Thoracic aorta (tissue), 2 donors: ENCODE measurements at places on chromosomes 2 and 18.

DNA sequence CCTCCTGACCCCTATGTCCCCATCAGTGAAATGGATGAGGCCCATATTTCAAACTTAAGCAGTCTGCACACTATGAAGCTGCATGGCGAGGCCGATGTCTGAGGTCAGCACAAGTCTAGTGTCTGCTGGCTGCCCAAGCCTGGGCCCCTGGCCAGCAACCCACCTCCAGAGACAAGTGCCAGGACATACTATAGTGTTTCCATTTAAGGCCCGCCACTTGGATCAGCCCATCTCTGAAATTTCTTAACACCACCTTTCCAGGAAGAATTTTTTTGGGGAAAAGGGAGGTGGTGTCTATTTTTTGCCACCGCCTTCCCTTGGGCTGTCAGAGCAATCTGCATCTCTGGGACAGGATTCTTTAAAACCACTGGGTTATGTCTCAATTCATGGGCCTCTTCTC is 1.8 kb downstream of the ACVR1 start:
- H3K27ac ChIP-seq, result peak overlapping the region; percentile 80
- no peak for DNase-seq
- peak overlapping the region; percentile 83 for H3K4me3 ChIP-seq
- peaks cover 43% of the 10 kb centered on the region for H3K4me1 ChIP-seq

DNA sequence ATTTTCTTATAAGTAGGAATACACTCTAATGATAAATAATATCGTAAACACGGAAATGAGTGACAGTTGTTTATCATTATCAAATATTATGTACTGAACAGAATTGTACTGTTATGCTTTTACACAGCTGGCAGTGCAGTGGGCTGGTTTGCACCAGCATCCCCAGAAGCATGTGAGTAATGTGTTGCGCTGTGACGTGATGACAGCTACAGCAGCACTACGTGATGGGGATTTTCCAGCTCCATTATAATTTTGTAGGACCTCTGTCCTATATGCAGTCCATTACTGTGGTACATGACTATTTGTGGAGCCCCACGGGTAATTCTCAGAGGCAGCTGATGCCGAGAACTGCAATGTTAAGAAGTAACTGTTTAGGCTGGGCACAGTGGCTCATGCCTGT is 77.3 kb upstream of the ATG16L1 start:
- DNase-seq, result no peak
- no peaks in the 10 kb centered on the region for H3K27me3 ChIP-seq
- H3K4me1 ChIP-seq, result no peaks in the 10 kb centered on the region
- no peak overlapping the region for H3K27ac ChIP-seq

GRCh38 chr18:26734760-26735159 is 130.7 kb downstream of the AQP4 start:
- H3K27ac ChIP-seq, result no peak overlapping the region
- no peak for DNase-seq
- no peaks in the 10 kb centered on the region for H3K27me3 ChIP-seq
- H3K36me3 ChIP-seq, result no peaks in the 10 kb centered on the region
- H3K4me1 ChIP-seq, result no peaks in the 10 kb centered on the region

DNA sequence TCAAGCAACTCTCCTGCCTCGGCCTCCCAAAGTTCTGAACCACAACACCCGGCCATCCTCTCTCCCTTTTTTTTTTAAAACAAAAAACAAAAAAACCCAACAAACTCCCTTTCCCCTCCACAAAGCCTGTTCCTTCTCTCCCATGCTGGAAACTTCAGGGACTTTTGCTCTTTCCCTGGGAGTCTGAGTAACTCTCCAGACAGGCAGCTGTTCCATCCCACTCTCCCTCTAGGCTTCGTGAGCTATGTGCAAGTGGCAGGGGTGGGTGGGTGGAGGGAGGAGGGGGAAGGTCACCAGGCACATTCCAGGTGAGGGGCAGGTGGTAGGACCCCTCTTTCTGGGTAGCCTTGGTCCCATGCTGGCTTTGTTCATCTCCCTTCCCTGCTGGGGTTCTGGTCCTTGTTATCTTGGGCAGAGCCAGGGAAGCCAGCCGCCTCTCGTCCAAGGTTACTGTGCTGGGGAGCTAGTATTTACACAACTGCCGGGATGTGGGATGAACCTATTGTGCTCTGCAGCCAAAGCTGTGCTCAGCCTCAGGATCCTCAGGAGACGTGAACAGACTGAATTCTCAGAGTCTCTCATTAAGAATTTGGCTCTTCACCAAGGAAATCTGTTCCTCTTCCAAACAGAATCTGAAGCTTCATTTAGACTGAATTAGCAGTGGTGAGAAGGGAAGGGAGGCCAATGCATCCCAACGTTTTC is 106.9 kb downstream of the LIPG start:
- H3K4me3 ChIP-seq, result no peak overlapping the region
- H3K27ac ChIP-seq, result no peak overlapping the region
- no peaks in the 10 kb centered on the region for H3K27me3 ChIP-seq
- no peaks in the 10 kb centered on the region for H3K4me1 ChIP-seq
- no peaks in the 10 kb centered on the region for H3K36me3 ChIP-seq
